ENCODE measurements at places on chromosomes 13 and 19. TPM values are rescaled to one million over a fixed set of nuclear protein-coding genes. Genes with fewer than 3 reads are reported as not detected.

DNA sequence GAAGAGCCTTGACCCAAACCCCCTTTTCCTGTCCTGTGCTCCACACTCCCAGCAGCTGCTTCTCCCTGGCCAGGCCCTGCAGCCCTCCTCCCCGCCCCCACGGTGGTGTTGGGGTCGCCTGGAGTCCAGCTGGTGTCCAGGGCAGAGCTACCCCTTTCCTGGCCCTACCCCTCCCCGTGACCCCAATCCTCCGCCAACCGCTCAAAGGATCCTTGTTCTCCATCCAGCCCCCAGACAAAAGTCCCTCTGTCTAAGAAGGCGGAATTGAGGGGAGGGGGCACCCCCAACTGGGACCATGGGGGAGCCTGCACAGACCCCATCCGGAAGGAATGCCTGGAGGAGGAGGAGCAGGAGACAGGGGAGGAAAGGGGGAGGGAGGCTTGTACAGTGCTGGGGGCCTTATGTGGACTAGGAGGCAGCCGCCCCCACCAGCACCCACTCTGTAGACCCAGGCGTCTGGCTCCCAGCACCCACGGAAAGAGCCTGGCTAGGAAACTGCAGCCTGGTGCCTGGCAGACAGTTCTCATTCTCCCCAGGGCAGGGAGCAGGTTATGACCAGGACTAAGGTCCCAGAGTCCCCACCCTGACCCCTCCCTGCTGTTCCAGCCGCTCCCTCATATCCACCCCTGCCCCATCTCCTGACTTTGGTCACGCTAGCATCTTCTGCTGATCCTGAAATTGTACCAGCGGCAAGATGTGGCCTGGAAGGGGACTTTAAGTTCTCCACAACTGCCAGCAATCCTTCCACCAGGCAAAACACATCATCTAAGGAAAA lies at the start of gene FXYD3:
Gene FXYD3 (plus strand): TSS at position 647 of the 775 bp plus-strand sequence. CDS start 3,554 bp downstream, outside the sequence.
- DNase-seq = no peak

DNA sequence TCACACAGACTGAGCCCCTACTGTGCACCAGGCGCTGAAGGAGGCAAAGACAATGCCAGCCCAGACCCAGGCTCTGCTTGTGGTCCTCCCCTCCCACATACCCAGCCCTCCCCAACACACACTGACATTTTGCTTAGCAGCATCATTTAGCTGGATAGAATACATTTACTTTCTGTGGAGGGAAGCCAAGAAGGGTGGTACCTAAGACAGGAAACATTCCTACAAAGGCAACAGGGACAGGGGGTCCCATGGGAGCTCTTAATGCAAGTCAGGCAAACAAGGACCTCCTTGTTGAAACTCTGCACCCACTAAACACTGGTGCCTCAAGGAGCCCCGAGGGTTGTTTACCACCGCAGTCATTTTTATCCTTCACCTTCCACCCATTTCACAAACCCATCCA lies 77.0 kb upstream of the ZNF507 start:
- no peak for DNase-seq

DNA sequence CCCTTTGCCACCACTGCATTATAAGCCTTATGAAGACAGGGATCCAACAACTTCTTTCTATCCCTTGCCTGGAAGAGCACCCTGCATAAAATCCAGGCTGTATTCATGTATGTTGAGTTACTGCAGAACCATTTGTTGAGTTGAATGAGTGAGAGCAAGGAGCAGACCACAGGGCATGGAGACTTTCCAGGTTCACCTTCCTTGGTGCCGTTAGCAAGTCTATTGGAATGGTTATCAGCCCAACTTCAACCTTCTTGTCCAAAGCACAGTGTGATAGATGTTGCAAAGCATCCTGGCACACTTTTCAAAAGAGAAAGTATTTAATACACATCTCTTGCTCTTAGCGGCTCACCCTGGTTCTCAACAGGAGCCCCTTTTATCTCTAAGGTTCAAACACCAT lies 100.9 kb upstream of the CLDN10 start:
- no peak for DNase-seq

DNA sequence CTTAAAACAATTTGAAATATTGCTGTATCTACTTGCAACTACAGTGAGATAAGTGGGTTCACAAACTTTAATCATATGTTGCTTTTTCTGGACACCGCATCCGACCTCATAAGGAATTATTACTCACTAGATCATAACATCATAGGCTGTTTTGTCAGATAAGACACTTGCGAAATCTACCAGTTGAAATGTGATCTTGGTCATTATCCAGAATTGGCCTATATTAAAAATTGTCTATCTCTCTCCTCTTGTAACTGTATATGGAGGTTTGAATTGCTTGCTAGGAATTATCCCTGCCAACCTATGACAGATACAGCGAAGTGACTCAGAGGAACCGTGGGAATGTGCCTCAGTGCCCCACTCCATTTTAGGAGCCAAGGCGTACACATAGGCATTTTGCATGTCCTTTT lies 117.0 kb upstream of the POSTN start:
- no peak for DNase-seq

The SYNGR4 gene
- not detected for total RNA-seq
